ENCODE measurements at places on chromosomes 7 and 10. TPM values are rescaled to one million over a fixed set of nuclear protein-coding genes. Genes with fewer than 3 reads are reported as not detected.

GRCh38 chr7:128102490-128103291 is 71.5 kb upstream of the LRRC4 start:
- no peak overlapping the region for H3K27ac ChIP-seq
- H3K27me3 ChIP-seq = peaks cover 47% of the 10 kb centered on the region
- H3K36me3 ChIP-seq = no peaks in the 10 kb centered on the region
- no peak overlapping the region for H3K4me3 ChIP-seq
- DNase-seq = no peak

GRCh38 chr7:148535217-148535616 is 55.3 kb upstream of the C7orf33 start:
- no peaks in the 10 kb centered on the region for H3K36me3 ChIP-seq
- H3K27ac ChIP-seq = no peak overlapping the region
- H3K4me3 ChIP-seq = no peak overlapping the region
- no peaks in the 10 kb centered on the region for H3K4me1 ChIP-seq
- H3K27me3 ChIP-seq = no peaks in the 10 kb centered on the region

GRCh38 chr10:86591436-86591835 is 62.9 kb upstream of the OPN4 start:
- DNase-seq = no peak
- H3K4me1 ChIP-seq = no peaks in the 10 kb centered on the region
- H3K4me3 ChIP-seq = no peak overlapping the region
- no peaks in the 10 kb centered on the region for H3K36me3 ChIP-seq
- H3K27ac ChIP-seq = no peak overlapping the region

DNA sequence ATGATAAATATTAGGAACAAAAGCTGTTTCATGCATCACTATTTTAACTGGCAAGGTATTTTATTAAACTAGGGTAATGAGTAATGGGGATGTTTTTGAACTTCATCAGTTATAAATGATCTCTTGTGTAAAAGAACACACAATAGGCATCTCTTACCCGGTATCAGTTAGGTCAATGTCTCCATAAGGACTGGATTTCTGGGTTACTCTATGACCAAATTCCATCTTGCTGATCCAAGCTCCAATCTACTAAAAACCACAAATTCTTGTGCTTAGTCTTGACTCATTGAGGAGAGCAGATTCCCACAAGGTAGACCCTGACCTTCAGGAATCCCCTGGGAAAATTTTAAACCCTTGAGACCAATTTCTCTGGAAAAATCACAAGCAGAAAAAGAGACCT is 1167.7 kb downstream of the XPNPEP1 start:
- H3K4me1 ChIP-seq = no peaks in the 10 kb centered on the region
- H3K4me3 ChIP-seq = no peak overlapping the region
- no peaks in the 10 kb centered on the region for H3K27me3 ChIP-seq
- H3K36me3 ChIP-seq = no peaks in the 10 kb centered on the region

- H3K4me1 ChIP-seq = peaks cover 9% of the 10 kb centered on the region
- H3K27ac ChIP-seq = peak overlapping the region; percentile 77
- DNase-seq = peak; percentile 41
- no peaks in the 10 kb centered on the region for H3K27me3 ChIP-seq
These were observed 212.8 kb downstream of the MAD1L1 start for GRCh38 chr7:2019711-2020511.

The FAM25G gene
- total RNA-seq = 1.2 TPM

The PNLIPRP3 gene
- not detected for total RNA-seq

Measured in thymus (tissue), 14 donors.